ENCODE measurements at places on chromosomes 13 and 19.

GRCh38 chr13:95627590-95627989 is 16.9 kb downstream of the DZIP1 start:
- DNase-seq: peak; percentile 68

DNA sequence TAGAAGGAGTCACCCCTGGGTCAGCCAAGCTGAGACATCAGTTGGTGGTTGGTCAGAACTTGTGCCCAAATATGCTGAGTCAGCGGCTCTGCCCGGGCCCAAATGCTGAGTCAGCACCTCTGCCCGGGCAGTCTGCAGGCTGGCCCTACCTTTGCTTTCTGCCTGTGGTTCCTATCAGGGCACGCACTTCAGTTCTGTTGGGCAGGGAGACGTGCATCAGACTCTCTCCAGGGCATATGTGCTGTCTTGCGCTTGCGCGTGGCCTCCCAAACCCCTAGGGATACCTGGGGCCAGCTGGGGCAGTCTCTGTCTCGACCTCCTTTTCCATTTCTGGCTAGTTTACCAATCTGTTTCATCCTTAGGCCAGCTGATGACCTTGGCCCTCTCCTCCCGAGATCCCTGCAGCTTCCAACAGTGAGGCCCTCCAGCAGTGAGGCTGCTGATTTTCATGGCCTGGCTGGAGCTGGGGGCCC is 24.4 kb upstream of the LDLR start:
- no peak for DNase-seq

DNA sequence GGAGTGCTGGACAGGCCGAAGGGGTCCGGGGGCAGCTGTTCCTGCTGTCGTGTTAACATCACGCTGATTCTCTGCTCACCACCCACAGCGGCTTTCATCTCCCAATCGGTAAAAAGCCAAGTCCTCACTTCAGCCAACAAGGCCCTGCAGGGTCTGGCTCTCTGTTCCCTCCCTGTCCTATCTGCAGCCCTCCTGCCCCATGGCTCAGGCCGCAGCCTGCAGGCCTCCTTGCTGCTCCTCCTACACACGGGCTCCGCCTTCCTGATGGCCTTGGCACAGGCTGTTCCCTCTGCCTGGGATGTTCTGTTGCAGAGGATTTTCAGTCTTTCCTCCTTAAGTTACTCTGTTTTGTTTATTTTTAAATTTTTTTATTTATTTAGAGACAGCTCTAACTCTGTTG is 22.2 kb downstream of the FUZ start:
- no peak for DNase-seq

DNA sequence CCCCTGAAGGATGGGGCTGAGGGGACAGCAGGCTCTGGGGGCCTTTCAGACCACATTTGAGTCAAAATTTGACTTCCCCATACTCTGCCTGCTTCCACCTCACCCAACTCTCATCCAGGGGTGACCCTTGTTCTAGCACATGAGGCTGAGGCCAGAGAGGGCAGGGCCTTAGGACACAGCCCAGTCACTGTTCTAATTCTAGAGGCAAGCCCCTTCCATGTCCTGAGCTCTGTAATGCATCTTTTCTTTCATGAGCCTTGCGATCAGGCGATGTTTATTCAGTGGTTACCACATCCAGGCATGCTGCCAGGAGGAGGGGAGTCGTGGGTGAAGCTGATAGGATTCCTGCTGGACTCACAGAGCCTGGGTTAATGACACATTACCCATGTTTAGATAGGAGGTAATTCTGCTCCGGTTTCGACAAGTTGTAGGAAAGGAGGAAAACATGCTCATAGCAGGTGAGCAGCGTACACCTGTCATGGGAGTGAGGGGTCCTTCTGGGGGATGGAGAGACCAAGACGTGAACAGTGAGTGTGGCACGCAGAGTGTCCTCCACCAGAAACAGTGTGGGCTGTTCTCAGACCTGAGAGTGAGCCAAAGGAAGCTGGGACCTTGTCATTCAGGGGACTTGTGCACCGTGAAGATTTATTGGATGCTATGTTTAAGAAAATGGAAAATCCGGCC is 9.3 kb downstream of the RPS9 start:
- peak; percentile 96 for DNase-seq

GRCh38 chr13:76245920-76246319 is 609.8 kb downstream of the LMO7 start:
- no peak for DNase-seq

- DNase-seq: peak; percentile 38
These were observed 3.3 kb upstream of the TM6SF2 start for GRCh38 chr19:19276386-19276785.

GRCh38 chr13:77846173-77846572 is 72.5 kb downstream of the EDNRB start:
- DNase-seq: no peak

DNA sequence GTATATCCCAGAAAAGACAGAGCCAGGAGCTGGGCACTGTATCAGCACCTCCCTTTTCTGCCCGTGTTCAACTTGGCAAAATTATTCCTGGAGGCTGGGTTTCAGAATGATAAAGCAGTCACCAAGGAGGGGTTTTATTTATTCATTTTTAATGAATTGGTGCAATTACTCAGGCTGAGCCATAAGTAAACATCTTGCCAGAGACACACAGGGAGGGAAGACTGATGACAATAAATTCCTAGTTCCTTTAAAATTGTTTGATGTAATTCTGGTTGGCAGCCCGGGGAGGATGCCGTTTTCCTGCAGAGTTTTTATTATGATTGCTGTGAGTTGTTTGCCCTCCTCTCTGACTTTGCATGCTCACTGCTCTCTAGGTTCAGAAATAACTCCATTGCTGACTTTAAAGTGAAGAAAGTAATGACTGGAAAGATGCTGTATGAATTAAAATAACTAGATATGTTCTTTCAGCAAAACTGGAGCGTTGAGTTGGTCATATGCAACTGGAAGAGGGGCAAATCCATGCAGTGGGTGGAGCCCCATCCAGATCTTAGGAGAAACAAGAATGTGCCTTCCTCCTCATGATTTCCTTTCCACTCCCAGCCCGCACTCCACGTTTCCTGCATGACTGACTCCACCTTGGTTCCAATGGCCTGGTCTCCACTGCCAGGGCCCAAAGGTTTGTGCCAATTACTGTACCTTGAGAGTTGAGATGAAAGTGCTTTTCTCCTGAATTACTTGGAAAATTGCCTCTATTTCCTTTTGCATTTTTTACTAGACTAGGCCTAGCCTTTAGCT is 182.1 kb downstream of the RFC3 start:
- no peak for DNase-seq

- DNase-seq: no peak
These were observed 1636.1 kb downstream of the SLITRK5 start for GRCh38 chr13:89307278-89307677.

DNA sequence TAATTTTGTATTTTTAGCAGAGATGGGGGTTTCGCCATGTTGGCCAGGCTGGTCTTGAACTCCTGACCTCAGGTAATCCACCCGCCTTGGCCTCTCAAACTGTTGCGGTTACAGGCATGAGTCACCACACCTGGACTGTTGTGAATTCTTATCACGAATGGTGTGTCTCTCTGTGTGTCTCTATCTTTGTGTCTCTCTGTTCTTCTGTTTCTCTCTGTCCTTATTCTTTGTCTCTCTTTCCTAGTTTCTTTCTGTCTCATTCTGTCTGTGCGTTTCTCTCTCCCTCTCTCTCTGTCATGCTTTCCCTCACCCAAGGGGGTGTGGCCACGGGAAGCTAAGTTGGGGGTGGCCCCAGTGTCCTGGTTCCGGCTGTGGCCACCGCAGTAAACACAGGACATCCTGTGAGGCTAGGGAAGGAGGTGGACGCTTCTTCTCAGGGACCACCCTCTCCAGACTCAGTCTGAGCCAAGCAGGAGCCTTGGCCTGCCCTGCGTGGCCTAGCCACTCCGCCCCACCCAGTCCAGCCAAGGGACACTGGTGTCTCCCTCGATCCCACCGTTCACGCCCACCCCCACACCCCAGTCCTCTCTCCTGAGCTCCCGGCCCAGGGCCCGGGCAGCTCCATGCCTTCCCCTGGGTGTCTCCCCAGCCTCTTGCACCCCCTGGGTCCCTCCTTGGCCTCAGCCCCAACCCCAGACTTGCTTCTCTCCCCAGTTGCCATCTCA is 3.9 kb upstream of the PRX start:
- DNase-seq: no peak

DNA sequence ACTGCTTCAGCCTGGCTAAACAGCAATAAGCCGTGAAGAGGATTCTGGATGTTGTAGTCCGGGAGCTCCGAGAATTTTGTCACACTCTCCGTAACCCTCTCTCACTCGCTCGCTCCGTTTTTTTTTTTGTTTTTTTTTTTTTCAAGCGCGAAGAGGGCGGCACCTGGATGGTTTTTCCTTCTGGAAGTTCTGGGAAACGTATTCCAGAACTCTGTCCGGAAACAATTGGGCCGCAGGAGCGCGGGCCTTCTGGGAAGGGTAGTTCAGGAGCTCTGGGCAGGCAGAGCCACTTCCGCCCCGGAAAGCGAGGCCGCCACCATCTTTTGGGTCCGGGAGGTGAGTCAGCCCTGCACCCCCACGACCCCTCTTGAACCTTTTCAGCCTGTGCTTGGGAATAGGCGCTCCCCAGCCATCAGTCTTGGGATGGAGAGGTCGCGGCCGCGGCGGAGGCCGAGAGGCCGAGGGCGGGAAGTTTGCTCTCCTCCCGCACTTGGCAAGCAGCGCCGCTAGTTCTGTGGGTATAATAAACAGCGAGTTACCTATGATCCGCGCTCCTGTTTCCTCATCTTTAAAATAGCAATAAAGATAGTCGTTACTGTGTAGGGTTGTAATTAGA is at the start of gene ZNF227:
Gene ZNF227, plus strand, starts transcription at position 283 of the 616 bp plus-strand sequence. CDS start 5,261 bp downstream, outside the sequence.
- peak; percentile 97 for DNase-seq

- no peak for DNase-seq
These were observed 12.1 kb downstream of the PROZ start for GRCh38 chr13:113170511-113170910.

DNA sequence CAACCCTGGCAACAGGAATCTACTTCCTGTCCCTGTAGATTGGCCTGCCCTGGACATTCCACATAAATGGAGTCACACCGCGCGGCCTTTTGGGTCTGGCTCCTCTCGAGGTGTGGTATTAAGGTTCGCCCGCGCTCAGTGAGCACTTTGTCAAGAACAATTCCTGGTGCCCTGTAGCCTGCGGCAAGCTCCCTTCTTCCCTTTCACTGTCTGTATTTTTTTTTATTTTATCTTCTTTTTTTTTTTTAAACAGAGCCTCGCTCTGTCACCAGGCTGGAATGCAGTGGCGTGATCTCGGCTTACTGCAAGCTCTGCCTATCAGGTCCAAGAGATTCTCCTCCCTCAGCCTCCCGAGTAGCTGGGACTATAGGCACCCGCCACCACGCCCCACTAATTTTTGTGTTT is 28.3 kb downstream of the PEX11G start:
- DNase-seq: peak; percentile 23

DNA sequence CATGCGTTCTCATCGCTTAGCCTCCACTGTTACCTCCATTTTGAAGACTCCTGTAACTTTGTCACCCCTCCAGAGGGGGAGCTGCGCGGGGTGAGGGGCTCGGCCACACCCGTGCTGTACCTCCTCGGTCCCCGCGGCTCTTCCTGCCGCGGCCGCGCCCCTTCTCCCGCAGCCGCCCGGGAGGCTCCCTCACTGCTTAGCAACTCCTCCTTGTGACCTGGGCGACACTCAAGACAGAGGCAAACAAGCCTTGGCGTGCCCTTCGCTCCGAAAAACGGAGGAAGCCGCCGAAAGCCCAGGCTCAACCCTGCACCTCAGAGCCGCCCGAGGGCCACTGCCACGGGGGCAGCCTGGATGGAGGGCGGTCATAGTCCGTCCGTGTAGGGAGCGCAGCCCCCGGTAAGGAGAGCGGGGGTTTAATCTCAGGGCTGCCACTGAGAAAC is 494.3 kb downstream of the FOXO1 start:
- no peak for DNase-seq

DNA sequence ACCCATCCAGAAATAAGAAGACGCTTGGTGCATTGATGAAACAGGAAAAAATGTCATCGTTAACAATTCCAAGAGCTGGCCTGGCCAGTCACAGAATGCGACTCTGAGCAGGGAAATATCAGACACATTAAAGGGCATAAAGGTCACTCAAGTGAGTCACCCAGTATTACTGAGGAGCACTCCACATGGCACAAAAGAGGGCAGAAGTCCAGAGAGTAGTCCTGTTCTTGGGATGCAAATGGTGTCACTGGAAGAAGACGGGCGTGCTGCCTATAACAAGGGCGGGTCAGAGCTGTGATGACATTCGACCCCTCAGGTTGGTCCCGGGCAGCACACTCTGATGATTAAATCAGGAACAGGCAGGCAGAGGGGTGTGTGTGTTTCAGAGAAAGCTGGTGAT is 720.3 kb downstream of the UQCRFS1 start:
- DNase-seq: no peak

DNA sequence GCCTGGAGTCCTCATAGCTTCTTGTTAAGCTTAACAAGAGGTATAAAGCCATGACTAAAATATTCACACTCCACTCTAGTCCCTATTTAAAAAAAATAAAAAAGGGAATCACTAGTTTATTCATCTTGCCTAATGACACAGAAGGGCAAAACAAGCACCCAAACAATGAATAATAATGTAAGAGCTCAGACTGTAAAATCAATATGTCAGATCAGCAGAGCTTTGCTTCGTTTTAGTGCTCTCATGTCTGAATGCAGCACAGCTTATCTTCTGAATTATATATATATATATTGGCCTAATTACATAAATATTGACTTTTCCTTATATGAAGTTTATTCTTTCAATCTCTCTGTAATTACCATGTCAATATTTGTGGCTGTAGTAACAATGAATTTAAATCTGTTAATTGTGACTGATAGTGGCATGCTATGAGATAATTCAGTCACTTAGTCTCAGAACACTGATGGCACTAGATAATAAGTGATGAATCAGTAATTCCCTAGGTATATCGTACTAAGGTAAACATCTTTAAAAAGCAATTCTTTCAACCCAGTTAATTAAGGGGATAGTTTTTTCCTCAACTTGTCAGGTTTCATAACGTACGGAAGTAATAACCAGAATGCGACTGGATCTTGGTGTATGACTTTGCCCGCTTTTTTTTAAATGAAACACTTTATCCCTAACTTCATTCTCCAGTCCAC is 361.9 kb upstream of the GPC6 start:
- no peak for DNase-seq
